Activated naive CD4-positive, alpha-beta T cell treated with Interleukin-2 at 50 U/mL for 16 hours (primary cell): ENCODE measurements at places on chromosomes 3 and 15.

- no peak for DNase-seq
Observed at GRCh38 chr15:70504988-70505387, 258.4 kb downstream of the UACA start.

- DNase-seq: no peak
Observed at GRCh38 chr15:58981808-58982475, 5.5 kb upstream of the RNF111 start.

- DNase-seq: no peak
Observed at GRCh38 chr15:87744815-87745214, 511.7 kb downstream of the NTRK3 start.

GRCh38 chr3:46851364-46852333, 11.6 kb downstream of the MYL3 start:
- DNase-seq: no peak

DNA sequence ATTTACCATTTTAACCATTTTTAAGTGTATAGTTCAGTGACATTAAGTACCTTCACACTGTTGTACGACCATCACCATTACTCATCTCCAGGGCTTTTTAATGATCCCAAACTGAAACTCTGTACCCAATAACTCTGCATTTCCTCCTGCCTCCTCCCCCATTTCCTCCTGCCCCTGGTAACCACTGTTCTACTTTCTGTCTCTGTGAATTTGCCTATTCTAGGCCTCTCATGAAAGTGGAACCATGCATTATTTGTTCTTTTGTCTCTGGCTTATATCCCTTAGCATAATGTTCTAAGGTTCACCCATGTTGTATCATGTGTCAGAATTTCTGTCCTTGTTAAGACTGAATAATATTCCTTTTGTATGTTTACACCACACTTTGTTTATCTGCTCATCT, 154.2 kb downstream of the MECOM start:
- no peak for DNase-seq
